MM.1S (cell line): ENCODE measurements at places on chromosomes 16 and 17.

GRCh38 chr16:63302811-63303210, 1266.6 kb upstream of the CDH8 start:
- no peak for DNase-seq

- DNase-seq, result peak; percentile 79
Observed at GRCh38 chr16:57539072-57539796, 2.9 kb upstream of the CCDC102A start.

GRCh38 chr16:55002419-55002818, 71.8 kb downstream of the IRX5 start:
- DNase-seq, result no peak

DNA sequence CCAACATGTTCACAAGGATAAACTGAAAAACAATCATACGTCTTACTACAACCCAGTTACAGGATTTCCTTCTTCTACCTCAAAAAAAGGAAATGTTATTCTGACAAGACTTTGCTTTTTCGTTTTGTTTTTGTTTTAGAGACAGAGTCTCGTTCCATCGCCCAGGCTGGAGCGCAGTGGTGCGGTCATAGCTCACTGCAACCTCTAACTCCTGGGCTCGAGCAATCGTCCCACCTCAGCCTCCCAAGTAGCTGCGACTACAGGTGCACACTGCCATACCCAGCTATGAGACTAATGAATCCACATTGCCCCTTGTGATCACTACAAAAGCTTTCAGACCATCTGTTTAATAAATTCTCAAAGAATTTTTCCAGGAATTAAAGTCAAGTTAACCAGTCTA, 8.8 kb upstream of the TRIM37 start:
- DNase-seq, result no peak

GRCh38 chr17:64614266-64615027, 47.7 kb downstream of the SMURF2 start:
- no peak for DNase-seq

GRCh38 chr17:10871914-10872313, 34.0 kb upstream of the PIRT start:
- DNase-seq, result no peak

DNA sequence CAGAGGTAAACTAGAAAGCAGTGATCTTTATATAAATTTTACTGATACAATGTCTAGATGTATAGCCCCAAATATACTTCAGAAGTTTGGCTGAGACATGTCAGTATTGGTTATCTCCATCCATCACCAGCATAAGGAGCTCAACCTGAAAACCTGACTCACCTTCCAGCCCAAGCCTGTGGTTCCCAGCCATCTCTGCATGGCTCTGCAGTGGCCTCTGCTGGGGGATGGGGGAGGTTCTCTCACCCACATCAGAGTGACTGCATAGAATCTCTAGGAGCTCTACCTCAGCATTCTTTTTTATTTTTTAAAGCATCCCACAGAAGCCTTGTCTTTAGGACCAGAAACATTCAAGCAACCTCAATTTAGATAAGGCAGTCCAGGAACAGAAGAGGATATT, 27.3 kb downstream of the USP7 start:
- peak; percentile 72 for DNase-seq

- no peak for DNase-seq
Observed at GRCh38 chr16:35210681-35211433, 1751.4 kb downstream of the TP53TG3F start.

- DNase-seq, result no peak
Observed at GRCh38 chr17:2700030-2700490, 11.5 kb downstream of the CLUH start.

- no peak for DNase-seq
Observed at GRCh38 chr17:69485901-69486643, 71.6 kb downstream of the MAP2K6 start.

DNA sequence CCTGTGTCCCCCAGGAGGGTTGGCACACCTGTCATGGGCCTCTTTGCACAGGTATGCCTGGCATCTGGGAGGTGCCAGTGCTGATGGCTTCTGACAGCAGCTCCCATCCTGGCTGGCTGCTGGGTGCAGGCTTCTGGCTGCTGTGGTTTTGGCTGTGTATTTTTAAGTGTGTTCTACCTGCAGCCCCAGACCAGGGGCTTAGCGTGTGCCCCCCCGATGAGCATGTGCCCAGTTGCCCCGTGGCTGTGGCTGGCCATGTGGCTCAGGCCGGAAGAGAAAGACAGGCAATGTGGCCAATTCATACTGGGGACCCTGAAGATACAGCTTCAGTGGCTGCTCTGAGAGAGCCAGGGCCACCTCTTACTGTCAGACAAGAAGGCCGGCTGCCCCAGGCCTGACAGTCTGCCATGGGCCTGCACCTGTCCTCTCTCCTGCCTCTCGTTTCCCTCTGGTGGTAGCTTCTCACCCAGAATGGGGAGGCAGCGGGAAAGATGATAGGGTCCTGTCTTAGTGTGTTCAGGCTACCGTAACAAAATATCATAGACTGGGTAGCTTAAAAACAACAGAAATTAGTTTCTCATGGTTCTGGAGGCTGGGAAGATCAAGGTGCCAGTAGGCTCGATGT, 37.6 kb upstream of the LGALS9 start:
- DNase-seq, result no peak

GRCh38 chr16:68713361-68713760, 23.7 kb upstream of the CDH1 start:
- no peak for DNase-seq

GRCh38 chr17:5304636-5305035, 22.6 kb downstream of the RABEP1 start:
- no peak for DNase-seq

DNA sequence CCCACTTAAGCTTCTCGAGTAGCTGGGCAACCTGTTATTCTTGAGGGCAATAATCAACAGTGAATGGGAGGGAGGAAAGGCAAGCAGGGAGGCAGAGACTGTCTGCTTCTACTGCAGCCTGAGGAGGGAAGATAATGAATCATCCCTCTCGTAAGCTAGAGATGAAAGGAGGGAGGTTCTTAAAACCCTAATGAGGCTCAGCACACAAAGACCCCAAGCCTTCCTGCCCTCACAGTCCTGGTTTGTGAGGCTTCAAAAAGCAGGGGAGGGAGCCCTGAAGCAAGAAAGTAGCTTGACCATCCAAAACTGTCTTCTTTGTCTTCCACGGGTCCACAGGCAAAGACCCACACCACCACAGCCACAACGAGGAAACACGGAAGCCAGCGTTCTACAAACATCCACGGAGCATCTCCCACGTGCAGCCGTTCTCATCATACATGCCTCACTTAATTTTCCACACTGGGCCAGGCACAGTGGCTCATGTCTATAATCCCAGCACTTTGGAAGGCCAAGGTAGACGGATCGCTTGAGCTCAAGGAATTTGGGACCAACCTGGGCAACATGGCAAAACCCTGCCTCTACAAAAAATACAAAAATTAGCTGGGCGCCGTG, 1.8 kb downstream of the PIK3R5 start:
- DNase-seq, result no peak

DNA sequence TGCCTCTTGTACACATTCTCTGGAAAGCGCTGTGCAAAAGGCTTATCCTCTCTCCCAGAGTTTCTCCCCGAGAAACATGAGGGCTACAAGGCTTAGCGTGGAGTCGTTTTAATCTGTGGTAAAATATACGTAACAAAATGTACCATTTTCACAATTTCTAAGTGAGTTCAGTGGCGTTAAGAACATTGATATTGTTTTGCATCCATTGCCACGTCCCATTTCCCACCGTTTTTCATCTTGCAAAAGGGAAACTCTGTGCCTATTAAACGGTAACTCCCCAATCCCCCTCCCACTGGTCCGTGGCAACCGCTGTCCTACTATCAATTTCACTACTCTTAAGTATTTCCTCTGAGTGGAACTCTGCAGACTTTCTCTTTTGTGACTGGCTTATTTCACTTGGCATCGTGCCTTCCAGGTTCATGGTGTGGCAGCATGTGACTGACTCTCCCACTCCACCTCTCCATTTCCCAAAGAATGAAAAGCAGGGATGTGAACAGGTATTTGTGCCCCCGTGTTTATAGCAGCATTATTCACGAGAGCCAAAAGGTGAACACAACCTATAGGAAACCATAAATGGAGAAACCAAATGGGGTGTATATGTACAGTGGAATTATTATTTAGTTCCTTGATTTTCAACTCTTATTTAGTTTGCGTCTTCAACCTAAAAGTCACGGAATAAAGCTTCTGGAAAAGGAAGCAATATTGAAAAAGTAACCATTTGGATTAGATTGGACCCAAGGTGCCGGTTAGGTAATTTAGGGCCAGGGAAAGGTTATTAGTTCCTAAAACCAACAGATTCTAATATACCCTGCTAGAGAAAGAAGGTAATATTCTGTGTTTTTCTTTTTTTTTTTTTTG, 1.1 kb upstream of the USP32 start:
- peak; percentile 45 for DNase-seq
